ENCODE measurements at places on chromosomes 5 and 9.

GRCh38 chr5:8851101-8851500 lies 694.8 kb downstream of the SEMA5A start:
- no peaks in the 10 kb centered on the region for H3K27me3 ChIP-seq
- DNase-seq: no peak
- no peak overlapping the region for H3K4me3 ChIP-seq

- H3K27me3 ChIP-seq: no peaks in the 10 kb centered on the region
- H3K4me3 ChIP-seq: peak overlapping the region; percentile 94
- no peak overlapping the region for H3K27ac ChIP-seq
- H3K36me3 ChIP-seq: peaks cover 16% of the 10 kb centered on the region
- 0 out of 2 replicates have a peak, but pooled peaks cover 4% of the 10 kb centered on the region for H3K4me1 ChIP-seq
- DNase-seq: no peak
Observed at GRCh38 chr9:136437839-136438547, 1.7 kb downstream of the INPP5E start.

GRCh38 chr9:82128011-82128696 lies 139.6 kb downstream of the SPATA31D1 start:
- H3K27ac ChIP-seq: no peak overlapping the region
- no peaks in the 10 kb centered on the region for H3K27me3 ChIP-seq
- H3K36me3 ChIP-seq: no peaks in the 10 kb centered on the region
- H3K4me3 ChIP-seq: no peak overlapping the region
- no peaks in the 10 kb centered on the region for H3K4me1 ChIP-seq

DNA sequence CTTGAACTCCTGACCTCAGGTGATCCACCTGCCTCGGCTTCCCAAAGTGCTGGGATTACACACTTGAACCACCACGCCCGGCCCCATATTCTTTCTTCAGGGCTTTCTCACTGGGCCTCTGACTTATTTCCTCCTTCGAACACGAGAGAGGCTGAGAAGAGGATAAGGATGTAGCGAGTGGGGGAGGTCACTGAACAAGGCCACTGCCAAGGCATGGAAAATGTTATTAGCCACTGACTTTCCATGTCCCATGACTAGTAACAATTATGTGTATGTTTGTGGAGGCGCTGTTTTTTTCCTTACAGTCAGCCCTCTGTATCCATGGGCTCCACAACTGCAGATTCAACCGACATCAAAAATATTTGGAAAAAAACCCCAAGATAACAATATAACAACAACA lies 12.3 kb upstream of the FCHSD1 start:
- no peak for DNase-seq
- peaks cover 6% of the 10 kb centered on the region for H3K36me3 ChIP-seq
- no peaks in the 10 kb centered on the region for H3K4me1 ChIP-seq
- H3K27me3 ChIP-seq: no peaks in the 10 kb centered on the region
- no peak overlapping the region for H3K4me3 ChIP-seq
- H3K27ac ChIP-seq: no peak overlapping the region

GRCh38 chr9:131276891-131277286 lies 579 bp upstream of the FAM78A start:
- H3K4me3 ChIP-seq: peak overlapping the region; percentile 52
- no peak for DNase-seq
- no peak overlapping the region for H3K27ac ChIP-seq
- peaks cover 8% of the 10 kb centered on the region for H3K27me3 ChIP-seq

DNA sequence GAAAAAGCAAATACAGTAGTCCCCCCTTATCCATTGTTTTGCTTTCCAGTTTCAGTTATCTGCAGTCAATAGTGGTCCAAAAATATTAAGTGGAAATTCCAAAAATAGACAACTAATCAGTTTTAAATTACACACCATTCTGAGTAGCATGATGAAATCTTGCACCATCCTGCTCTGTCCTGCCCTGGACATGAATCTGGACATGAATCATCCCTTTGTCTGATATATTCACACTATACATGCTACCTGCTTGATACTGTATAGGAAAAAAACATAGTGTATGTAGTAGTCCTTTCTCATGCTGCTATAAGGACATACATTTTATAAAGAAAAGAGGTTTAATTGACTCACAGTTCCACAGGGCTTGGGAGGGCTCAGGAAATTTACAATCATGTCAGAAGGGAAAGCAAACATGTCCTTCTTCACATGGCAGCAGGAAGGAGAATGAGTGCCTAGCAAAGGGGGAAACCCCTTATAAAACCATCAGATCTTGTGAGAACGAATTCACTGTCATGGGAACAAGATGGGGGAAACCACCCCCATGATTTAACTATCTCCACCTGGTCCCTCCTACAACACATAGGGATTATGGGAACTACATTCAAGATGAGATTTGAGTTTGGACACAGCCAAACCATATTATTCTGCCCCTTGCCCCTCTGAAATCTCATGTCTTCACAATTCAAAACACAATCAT lies 153.9 kb downstream of the ARRDC3 start:
- H3K27me3 ChIP-seq: no peaks in the 10 kb centered on the region
- no peaks in the 10 kb centered on the region for H3K4me1 ChIP-seq
- DNase-seq: no peak
- H3K4me3 ChIP-seq: no peak overlapping the region

GRCh38 chr5:159163027-159163700 lies 46.2 kb downstream of the RNF145 start:
- H3K36me3 ChIP-seq: no peaks in the 10 kb centered on the region
- H3K4me3 ChIP-seq: no peak overlapping the region
- no peak for DNase-seq
- H3K4me1 ChIP-seq: no peaks in the 10 kb centered on the region
- no peak overlapping the region for H3K27ac ChIP-seq
